ENCODE measurements at places on chromosomes 12 and 14. TPM values are rescaled to one million over a fixed set of nuclear protein-coding genes. Genes with fewer than 3 reads are reported as not detected.

DNA sequence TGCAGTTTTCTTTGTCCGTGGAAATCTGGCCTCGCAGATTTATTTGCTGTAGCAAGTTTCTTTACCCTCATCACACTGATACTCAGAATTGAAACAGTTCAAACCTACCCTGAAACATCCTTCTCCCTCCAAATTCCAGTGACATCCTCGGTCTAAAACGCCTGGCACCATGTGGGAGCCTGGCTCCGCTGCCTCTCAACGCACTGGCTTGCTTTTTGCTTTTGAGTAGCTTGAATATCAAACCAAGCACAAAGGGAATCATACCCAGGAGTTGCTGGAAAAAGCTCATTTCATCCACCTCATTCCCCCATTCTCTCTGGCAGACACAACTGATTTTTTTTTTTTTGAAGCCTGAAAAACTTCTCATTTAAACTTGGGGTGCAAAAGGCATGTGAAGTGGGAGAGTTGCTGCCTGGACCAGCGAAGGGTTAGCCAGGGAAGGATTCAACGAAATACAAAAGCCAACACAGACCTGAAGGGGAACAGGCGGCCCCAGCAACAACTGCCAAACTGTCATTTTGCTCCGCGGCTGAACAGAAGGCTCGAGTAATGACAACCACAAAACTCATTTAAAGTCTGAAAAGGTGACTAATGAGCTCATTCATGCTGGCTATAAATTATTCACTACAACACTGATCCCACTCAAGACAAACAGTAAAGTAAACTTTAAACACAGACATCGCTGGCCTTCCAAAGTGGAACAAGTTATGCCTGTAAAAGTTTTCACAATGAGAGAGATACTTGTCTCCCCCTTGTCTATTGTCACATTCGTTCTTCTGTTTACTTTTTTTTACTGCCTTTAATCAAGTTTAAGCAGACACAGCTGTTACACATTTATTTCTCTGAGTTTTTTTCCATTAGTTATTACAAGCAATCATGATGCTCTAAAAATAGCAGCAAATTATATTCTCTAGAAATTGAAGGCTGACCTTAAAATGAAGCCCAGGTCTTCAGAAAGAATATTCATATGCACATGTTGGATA is 12.5 kb upstream of the FOXN3 start:
- DNase-seq = no peak

DNA sequence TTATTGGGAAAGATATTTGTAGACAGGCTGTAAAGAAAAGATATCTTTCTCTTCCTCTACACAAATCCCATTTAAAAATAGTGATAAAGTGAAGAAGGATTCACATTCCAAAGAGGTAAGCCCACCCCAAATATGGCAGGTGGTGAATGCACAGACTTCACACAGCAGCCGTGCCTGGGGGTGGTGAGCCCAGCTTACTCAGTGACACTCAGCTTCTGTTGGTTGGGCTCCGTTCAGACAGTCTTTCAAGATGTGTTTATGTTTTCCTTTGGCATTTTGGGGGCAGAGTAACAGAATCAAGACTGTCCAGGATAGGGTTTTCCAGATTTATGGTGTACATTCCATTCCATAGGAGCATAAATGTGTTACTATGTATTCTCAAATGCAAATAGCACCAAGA is 4.1 kb upstream of the COL2A1 start:
- DNase-seq = no peak

- no peak for DNase-seq
Measured at GRCh38 chr14:59254146-59254910, 65.9 kb downstream of the DAAM1 start.

GRCh38 chr14:75231320-75231719 is 47.3 kb upstream of the FOS start:
- no peak for DNase-seq

- peak; percentile 5 for DNase-seq
Measured at GRCh38 chr14:33799705-33800570, 150.9 kb downstream of the EGLN3 start.

DNA sequence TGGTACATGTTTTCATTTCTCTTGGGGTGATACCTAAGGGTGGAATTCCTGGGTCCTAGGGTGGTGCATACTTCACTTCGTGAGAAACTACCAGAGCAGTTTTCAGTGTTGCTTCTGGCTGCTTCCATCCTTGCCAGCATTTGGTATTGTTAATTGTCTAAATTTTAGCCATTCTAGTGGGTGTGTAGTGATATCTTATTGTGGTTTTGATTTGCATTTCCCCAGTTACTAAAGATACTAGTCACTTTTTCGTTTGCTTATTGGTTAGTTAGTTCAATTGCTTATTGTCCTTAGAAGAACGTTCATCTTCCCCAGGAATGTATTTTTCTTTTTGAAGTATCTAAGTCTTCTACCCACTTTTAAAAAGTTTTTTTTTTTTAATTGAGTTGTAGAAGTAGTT is 80.2 kb downstream of the ERC1 start:
- no peak for DNase-seq

DNA sequence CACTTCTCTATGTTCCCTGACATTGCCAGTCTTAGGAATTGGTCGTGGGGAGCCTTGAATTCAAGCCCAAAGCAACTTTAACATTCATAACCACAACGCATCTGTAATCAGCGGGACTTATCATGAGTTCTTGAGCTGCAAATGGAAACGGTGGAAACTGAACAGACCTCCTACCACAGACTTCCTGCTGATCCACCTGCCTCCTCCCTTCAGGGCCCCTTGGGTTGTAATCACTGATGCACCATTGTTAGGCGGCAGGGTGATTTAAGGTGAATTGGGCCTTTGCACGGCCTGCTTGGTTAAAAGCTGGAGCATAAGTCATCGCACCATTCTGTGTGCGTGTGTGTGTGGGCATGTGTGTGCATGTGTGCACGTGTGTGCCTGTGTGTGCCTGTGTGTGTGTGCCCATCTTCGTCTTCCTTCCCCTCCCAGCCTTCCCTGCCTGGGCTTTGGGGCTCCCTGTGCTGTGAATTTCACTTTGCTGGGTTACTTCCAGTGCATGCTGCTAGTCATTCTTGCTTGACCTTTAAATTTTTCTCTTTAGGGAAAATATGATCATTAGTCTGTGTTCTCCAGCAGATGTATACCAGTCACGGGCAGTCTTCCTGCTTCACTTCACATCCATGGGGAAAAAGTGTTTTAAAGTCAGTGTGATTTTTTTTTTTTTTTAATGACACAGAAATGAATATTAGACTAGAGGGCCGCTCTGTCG is 29.1 kb downstream of the CHST11 start:
- no peak for DNase-seq

GRCh38 chr14:95460647-95461478 is 55.6 kb downstream of the SYNE3 start:
- peak; percentile 81 for DNase-seq

LPAR5 gene
- not detected for total RNA-seq

KRT75 gene
- not detected for total RNA-seq

KERA gene
- total RNA-seq = not detected

OR4Q3 gene
- not detected for total RNA-seq

HCFC2 gene
- 12.2 TPM for total RNA-seq

SLCO1B1 gene
- total RNA-seq = not detected

DCN gene
- total RNA-seq = not detected

BCL2L14 gene
- not detected for total RNA-seq

All from lung microvascular endothelial cell (primary cell).